ENCODE measurements at places on chromosomes 12 and 14. TPM values are rescaled to one million over a fixed set of nuclear protein-coding genes. Genes with fewer than 3 reads are reported as not detected.

Gene RSRC2
- 84.3 TPM for total RNA-seq

Gene ABCD2
- total RNA-seq = 4.5 TPM

Gene LMNTD1
- total RNA-seq = not detected

Gene FAIM2
- total RNA-seq = 0.39 TPM

DNA sequence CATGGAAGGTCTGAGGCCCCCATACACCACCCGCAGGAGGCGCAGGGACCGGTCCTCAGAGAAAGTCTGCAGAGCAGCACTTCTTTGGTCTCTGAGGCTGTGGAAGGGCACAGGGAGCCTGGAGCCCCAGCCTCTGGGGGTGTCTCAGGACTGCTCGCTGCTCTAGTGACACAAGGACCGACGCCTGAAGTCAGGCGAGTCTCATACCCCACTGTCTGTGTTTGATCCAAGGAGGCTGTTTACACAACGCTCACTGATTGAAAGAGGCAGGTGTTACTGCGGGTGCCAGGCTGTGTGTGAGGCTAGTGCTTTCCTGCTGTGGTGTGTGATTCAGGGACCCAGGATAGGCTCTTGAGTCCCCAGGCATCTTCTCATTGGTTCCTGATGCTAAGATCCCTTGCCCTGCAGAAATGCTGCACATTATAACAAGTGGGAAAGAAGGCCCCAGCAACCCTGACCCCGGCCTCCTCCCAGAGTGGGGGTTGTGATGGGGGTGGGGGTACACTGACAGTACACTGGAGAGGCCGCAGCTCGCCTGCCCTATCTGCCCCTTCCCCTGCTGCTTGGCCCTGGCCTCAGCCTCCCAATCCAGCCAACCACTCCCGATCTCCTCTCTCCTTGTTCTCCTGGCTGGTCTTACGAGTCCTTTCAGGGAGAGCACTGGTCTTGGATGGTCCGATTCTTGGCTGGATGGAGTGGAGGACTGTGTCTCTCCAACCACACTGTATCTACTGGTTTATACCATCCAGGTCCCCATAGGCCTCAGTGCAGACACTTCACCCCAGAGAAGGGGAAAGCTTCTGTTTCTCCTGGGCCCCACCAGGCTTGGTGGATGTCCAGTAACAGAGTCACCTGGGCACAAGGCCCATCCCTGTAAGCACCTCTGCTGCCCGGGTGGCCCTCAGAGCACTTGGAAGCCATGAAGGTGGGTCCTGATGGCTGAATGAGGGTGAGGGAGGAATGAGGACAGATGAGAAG lies 6.6 kb downstream of the CACNA2D4 start:
- no peak overlapping the region for H3K27ac ChIP-seq
- DNase-seq = no peak
- peaks cover 20% of the 10 kb centered on the region for H3K4me1 ChIP-seq
- H3K27me3 ChIP-seq = no peaks in the 10 kb centered on the region
- H3K36me3 ChIP-seq = no peaks in the 10 kb centered on the region
- H3K4me3 ChIP-seq = no peak overlapping the region

DNA sequence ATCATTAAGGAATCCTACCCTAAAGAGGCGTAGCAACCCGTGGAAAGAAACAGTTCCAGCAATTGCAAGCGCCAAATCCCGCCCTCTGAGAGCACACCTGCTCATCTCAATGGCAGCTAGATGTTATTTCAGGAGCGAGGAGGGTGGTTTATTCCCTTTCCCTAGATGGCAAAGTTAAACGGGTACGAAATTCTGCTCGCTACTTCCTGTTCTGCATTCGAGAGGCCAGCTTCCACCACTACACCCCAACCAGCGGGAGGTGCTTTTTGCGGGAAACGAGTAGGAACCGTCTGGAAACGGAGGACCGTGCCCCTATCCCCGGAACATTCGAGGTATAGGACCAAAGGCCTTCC lies 536 bp downstream of the VPS29 start:
- H3K27ac ChIP-seq = peak overlapping the region; percentile 86
- H3K4me3 ChIP-seq = peak overlapping the region; percentile 92
- no peaks in the 10 kb centered on the region for H3K27me3 ChIP-seq
- peaks cover 29% of the 10 kb centered on the region for H3K4me1 ChIP-seq

DNA sequence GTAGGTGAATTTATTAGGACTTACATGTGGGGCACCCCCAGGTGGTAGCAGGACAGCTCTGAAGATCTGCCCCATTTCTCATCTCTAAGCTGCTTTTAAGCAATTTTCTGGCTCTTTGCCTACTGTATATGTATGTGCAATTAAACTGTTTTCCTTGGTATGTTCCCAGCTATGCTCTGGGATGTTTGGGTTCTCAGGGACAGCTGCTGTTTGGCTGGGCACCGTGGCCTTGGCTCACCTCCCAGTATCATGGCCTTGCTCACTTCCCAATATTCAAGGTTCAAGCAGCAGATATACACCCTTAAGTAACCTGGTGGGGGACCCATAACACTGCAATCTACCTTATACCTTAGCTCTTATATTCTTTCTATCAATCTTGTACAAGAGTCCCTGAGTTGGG lies 53.7 kb upstream of the KITLG start:
- H3K27ac ChIP-seq = no peak overlapping the region
- DNase-seq = no peak
- H3K27me3 ChIP-seq = no peaks in the 10 kb centered on the region

DNA sequence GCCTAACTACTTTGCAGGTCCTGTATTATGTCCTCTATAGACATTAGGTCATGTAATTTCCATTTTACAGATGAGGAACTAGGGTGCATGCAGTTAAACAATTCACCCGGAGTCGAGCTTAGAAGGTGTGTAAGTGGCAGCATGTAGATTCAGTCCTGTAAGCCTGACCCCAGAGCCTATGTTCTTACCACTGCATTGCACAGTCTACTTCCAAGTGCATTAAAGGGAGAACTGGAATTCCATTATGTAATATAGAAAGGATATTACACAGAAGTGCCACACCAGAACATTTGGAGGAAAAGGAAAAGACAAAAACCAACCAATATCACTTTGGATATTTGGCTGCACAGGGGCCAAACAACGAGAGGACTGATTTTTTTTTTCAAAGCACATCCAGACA lies 1.2 kb downstream of the GLT8D2 start:
- DNase-seq = no peak
- no peak overlapping the region for H3K27ac ChIP-seq
- H3K36me3 ChIP-seq = no peaks in the 10 kb centered on the region
- H3K27me3 ChIP-seq = peaks cover 8% of the 10 kb centered on the region

DNA sequence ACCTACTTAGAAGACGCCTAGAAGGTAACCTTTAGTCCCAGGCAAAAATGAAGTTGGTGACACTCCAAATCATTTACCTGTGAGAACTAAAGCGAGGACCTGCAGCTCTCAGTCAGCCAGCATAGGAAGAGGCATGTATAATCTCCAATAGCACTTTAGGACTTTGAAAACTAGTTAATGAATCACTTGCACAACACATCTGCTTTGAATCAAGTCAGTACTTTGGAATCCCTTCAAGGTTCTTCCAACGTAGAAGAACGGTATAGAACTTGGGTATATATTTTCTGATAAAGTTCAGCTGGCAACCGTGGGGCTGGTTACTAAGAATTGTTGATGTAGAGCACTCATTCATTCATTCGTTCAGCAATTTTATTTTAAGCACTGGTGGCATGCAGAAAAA lies 251.9 kb downstream of the TMEM132D start:
- no peaks in the 10 kb centered on the region for H3K36me3 ChIP-seq
- H3K4me1 ChIP-seq = no peaks in the 10 kb centered on the region

GRCh38 chr12:67877727-67878126 lies 111.5 kb upstream of the IFNG-AS1 start:
- H3K4me3 ChIP-seq = no peak overlapping the region
- H3K36me3 ChIP-seq = no peaks in the 10 kb centered on the region
- no peaks in the 10 kb centered on the region for H3K4me1 ChIP-seq
- no peak for DNase-seq
- no peak overlapping the region for H3K27ac ChIP-seq
- no peaks in the 10 kb centered on the region for H3K27me3 ChIP-seq

GRCh38 chr12:76766161-76766560 lies 2.2 kb downstream of the ZDHHC17 start:
- no peak for DNase-seq
- H3K36me3 ChIP-seq = no peaks in the 10 kb centered on the region
- no peak overlapping the region for H3K27ac ChIP-seq
- H3K4me3 ChIP-seq = no peak overlapping the region

DNA sequence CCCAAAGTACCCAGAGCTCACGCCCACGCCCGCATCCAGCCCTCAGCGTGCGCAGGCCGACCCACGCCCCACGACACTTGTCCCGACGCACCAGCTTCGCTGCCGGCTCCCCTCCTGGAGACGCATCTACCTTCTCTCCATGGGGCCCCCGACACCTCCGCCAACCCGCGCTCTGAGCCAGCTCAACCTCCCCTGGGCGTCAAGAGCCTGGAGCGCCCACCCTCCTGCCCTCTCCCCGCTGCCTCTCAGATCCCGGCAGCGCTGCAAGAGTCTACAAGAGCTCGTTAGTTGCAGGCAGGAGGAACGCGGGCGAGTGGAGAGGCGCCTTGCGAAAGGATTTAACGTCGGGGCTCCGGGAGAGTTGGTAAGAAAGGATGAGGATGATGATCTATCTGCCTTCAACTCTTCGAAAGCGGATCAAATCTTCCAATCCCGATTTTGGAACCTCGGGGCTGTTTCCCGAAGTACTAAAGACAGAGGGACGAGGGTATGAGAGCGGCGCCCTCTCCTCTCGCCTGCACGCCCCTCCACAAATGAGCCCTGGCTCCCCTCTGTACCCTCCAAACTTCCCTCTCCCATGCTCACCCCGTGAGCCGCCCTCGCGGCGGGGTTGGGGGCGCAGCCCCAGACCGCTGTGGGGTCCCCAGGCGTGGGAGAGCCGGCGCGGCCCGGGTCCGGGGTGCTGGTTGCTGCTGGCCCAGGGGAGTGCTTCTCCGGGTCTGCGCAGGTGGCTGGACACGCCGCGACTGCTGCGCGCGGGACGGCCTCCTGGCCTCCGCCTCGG lies 979 bp downstream of the LTBP2 start:
- no peak overlapping the region for H3K27ac ChIP-seq
- H3K4me3 ChIP-seq = no peak overlapping the region
- peaks cover 6% of the 10 kb centered on the region for H3K4me1 ChIP-seq
- DNase-seq = no peak

DNA sequence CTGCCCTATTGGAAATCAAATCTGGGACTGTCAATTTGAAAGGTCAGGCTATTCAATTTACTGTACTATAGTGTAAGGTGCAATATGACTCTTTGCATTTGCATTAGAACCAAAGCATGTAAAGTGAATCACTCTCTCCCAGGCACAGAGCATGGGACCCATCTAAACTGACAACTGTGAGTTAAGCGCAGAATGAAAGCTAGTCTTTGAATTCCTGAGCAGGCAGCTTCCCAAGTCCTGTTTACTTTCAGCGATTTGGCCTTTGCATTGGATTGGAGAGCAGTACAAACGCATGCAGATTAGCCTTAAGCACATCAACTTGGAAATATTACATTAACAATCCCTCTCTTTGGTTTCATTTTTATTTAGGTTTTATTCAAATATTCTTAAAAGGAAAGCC lies 74.6 kb downstream of the RERG start:
- no peak overlapping the region for H3K4me3 ChIP-seq
- no peak overlapping the region for H3K27ac ChIP-seq
- H3K36me3 ChIP-seq = no peaks in the 10 kb centered on the region
- H3K4me1 ChIP-seq = no peaks in the 10 kb centered on the region

DNA sequence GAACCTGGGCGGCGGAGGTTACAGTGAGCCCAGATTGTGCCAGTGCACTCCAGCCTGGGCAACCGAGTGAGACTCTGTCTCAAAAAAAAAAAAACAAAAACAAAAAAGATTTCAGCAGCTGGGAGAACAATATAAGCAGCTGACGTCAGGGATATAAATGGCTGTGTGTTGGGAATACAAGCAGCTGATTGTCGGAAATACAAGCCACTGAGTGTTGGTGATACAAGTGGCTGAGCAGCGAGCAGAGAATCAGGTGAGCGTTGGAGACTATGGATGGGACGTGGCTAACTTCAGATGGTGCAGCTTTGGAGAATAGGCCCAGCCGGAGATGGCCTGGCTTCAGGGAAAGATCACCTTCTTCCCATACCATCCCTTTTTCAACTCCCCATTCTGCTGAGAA lies 32.0 kb downstream of the PSEN1 start:
- H3K4me1 ChIP-seq = no peaks in the 10 kb centered on the region
- H3K36me3 ChIP-seq = peaks cover 24% of the 10 kb centered on the region
- DNase-seq = no peak
- no peaks in the 10 kb centered on the region for H3K27me3 ChIP-seq

- no peak for DNase-seq
- peaks cover 80% of the 10 kb centered on the region for H3K4me1 ChIP-seq
- H3K4me3 ChIP-seq = peak overlapping the region; percentile 57
- no peaks in the 10 kb centered on the region for H3K27me3 ChIP-seq
- no peaks in the 10 kb centered on the region for H3K36me3 ChIP-seq
Observed at GRCh38 chr12:47816403-47817271, 3.1 kb downstream of the HDAC7 start.

DNA sequence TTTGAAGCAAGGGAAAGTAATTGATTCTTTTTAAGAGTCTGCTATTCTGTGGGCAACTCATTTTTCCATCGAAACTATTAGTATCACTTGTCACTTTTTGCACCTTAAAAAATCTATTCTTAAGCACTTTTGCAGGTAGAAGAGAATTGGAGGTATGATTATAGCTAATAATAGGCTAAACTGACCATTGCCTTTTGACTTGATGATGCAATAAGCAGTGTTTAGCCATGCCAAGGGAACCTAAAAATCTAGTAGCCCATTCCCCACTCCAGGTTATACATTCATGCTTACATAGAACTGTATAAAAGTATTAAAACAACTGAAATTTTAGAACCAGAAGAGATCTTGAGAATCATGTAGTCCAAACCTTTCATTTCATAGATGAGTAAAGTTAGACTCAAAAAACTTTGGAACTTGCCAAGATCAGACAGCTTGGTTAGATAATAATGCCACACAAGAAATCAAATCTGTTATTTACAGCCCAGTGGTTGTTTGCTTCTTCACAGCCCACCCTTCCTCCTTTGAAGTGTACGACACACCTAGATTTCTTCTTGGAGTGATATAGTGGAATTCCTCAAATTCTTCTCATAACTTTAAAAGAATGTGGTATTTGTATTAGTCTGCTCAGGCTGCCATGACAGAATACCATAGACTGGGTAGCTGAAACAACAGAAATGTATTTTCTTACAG lies 21.7 kb upstream of the GARIN2 start:
- no peaks in the 10 kb centered on the region for H3K36me3 ChIP-seq
- no peak overlapping the region for H3K27ac ChIP-seq
- no peak for DNase-seq
- no peak overlapping the region for H3K4me3 ChIP-seq
- no peaks in the 10 kb centered on the region for H3K4me1 ChIP-seq

Data from CD8-positive, alpha-beta memory T cell (primary cell).